ENCODE measurements at places on chromosomes 7 and 10.

DNA sequence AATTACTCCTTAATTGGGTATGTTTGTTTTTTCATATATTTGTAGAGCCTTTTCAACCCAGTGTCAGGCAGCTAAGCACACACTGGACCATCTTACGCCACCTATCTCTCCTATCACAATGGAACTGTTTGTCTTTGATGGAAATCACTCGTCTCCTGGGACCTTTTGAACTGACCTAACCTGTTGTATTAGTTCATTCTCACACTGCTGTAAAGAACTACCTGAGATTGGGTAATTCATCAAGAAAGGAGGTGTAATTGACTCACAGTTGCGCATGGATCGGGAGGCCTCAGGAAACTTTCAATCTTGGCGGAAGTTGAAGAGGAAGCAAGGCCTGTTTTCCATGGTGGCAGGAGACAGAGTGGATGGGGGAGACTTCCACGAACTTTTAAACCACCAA, 182.0 kb downstream of the TCERG1L start:
- no peak for DNase-seq

DNA sequence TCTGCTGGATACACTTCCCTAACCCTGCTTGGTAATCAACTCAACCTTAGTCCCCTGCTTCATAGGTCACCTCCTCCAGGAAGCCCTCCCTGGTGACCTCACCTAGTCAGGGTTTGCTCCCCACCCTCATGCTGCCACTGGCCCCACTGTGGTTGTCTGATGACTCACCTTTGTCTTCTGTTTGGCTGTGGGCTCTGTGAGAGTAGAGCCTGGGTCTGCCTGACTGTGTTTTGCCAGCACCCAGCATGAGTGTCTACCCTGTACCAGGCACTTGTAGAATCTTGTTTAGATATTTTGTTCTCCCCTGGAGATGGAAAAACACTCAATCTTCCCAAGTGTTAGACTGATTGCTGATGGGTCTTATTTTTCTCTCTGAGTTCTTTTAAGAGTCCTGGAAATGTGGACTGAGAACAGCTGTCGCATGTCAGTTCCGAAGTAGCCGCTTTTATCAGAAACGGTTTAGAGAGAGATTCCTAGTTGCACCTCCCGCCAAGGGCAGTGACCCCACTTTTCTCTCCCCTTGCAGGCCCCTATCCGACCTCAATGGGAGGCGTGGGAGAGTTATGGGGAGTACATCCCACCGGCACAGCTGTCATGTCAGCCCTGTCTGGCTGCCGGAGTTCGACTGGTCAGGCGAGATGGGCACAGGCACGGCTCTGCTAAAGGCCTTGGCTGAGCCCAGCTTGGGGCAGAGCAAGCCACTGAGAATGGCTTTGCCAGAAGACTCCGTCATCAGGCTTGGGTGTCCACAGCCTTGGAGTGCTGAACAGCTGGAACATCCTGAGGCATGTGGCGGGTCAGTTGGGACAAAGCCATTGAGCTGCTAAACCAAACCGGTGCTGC, 134.3 kb downstream of the GRK5 start:
- DNase-seq = peak; percentile 45

- DNase-seq = no peak
Observed at GRCh38 chr10:22156750-22157149, 61.1 kb downstream of the EBLN1 start.

DNA sequence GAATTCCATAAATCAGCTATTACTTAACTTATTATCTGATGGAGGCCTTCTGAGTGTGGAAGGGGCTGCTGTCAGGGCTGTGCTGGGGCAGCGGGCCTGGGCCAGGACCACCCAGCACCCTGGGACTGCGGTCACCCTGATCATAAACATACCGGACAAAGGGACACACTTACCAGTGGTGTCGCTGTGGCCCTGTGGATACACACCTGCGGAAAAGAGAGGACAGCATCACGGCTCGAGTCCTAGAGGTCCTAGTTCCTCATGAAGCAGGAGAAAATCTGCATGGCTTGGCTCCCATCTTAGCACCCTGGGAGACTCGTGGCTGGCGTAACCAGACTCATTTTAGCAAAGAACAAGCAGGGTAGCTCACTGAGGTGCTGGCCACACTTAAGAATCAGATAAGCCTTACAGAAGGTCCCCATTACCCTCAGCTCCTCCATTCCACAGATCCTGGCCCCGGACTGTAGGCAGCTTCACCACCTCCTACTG, 17.7 kb downstream of the IL15RA start:
- no peak for DNase-seq

GRCh38 chr7:99733448-99733847, 1.5 kb downstream of the CYP3A7 start:
- DNase-seq = no peak

GRCh38 chr7:130904031-130904757, 170.2 kb upstream of the KLF14 start:
- no peak for DNase-seq
